ENCODE measurements at places on chromosomes 5 and 9.

DNA sequence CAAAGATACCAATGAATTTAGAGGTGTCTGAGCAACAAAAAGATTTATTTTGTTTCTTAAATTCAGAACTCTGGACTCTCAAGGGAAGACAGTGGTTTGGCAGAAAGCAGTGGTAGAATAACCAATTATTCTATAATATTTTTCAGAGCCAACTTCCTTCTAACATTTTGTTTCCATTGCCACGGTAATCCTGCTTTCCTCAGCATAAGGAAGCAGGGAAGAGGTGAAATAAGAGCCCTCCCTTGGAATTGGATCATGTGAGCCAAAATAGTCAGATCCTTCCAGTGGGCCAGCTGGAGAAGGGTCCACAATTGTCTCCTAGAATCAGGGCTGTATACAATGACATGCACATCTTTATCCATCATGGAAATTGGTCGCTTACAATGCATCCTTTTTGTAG, 130.0 kb upstream of the MAP1B start:
- no peak for DNase-seq

GRCh38 chr9:20606652-20607051, 15.6 kb downstream of the MLLT3 start:
- no peak for DNase-seq

GRCh38 chr9:109715344-109715743, 64.7 kb upstream of the PALM2AKAP2 start:
- DNase-seq = no peak

DNA sequence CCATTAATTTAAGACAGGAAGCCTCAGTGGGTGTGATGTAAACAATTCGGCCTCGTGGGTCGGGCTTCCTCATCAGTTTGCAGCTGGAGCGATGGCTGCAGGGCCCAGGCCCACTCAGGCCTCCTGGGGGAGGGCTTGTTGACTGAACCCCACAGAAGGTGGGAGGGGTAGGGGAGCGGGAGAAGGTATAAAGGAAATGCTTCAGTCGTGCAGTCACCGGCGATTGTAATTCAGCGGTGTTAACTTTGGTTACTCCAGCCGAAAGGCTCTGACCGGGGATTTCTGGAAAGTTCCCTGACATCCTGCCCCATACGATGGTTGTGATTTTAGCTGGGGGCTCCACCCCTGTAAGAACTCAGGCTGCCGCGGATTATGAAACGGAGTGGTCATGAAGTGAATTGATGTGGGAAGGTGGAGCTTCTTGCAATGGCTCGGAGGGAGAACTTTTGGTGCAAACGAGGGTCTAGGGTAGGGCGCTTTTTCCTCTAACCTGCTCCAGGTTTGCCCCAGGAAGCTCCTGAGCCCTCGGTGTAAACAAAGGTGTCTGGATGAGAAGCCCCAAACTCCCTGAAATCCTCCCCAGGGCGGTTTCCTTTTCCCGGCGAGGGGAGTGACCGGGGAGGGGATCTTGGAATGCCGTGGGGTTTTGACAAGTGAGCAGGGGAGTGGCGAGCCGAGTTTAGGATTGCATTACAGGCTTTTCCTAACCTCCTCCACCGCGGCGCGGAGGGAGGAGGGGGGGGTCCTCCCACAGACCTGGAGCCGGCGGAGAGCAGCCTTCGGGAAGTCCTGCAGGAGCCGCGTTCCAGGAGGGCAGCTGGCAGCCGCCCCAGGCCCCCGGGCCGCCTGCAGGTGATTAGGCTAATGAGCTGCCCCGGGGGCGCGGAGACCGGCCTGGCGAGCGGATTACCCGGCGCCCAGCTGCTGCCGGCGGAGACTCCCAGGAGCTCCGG, 215.5 kb downstream of the PDZD2 start:
- DNase-seq = no peak

GRCh38 chr9:94941211-94941875, 214.8 kb downstream of the AOPEP start:
- DNase-seq = no peak

- DNase-seq = no peak
These were observed 452.0 kb downstream of the DMRTA1 start for GRCh38 chr9:22898591-22898990.

DNA sequence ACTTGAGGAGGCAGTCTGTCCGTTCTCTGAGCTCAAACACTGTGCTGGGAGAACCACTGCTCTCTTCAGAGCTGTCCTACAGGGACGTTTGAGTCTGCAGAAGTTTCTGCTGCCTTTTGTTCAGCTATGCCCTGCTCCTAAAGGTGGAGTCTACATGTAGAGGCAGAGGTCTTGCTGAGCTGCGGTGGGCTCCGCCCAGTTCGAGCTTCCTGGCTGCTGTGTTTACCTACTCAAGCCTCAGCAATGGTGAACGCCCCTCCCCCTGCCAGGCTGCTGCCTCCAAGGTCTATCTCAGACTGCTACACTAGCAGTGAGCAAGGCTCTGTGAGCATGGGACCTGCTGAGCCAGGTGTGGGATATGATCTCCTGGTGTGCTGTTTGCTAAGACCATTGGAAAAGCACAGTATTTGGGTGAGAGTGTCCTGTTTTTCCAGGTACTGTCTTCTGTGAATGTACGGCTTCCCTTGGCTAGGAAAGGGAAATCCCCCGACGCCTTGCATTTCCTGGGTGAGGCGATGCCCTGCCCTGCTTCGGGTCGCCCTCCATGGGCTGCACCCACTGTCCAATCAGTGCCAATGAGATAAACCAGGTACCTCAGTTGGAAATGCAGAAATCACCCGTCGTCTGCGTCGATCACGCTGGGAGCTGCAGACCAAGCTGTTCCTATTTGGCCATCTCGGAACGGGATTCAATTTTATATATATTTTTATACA, 58.5 kb downstream of the CNTRL start:
- DNase-seq = no peak

- no peak for DNase-seq
These were observed 219.8 kb downstream of the ACTL7B start for GRCh38 chr9:108636013-108636412.

- DNase-seq = no peak
These were observed 26.2 kb upstream of the IRX4 start for GRCh38 chr5:1908931-1909330.

- peak; percentile 74 for DNase-seq
These were observed 16.2 kb downstream of the PGGT1B start for GRCh38 chr5:115246361-115246991.

- DNase-seq = peak; percentile 93
These were observed 923 bp downstream of the SPATA6L start for GRCh38 chr9:4665357-4665756.

GRCh38 chr5:74477761-74478160, 162.8 kb downstream of the ENC1 start:
- DNase-seq = no peak
